Lower leg skin (tissue), 4 donors: ENCODE measurements at places on chromosomes 3 and 15. TPM values are rescaled to one million over a fixed set of nuclear protein-coding genes. Genes with fewer than 3 reads are reported as not detected.

PLSCR5 gene
- total RNA-seq, result not detected

SCAANT1 gene
- total RNA-seq, result not detected

GRCh38 chr3:116019254-116019763, 396.0 kb downstream of the GAP43 start:
- DNase-seq, result no peak

DNA sequence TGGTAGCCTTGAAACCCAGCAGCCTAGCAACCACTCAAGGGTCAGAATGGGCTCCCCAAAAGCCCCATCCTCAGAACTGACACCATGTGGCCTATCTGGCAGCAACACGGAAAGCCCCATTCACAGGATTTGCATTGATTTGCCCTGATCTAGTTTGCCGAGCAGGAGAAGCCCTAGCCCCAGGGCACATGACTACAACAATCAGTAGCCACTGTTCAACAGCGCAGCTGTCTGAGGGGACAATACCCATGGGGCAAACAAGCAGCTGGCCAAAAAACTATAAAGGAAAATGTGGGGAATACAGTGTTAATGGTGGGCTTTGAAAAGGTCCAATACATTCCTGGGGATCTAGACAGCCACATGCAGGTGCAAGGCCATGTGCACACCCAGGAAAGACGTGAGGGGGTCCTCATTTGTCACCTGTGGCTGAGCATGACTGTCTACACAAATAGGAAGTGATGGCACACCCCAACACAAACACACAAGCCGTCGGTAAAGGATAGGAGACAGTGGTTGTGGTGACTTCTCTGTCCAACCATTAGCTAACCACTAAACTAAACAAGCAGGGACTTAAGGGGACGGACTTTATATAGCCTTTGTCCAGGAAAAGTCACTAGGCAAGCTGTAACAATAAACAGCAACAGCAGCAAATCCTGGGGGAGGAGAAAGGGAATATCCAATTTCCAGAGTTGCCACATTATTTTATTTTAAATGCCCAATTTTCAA, 113.7 kb downstream of the LRIG1 start:
- no peak for DNase-seq

GRCh38 chr3:110814170-110815007, 257.2 kb upstream of the NECTIN3 start:
- DNase-seq, result no peak

- no peak for DNase-seq
Measured at GRCh38 chr15:95261546-95261945, 1030.2 kb downstream of the MCTP2 start.

TGM4 gene
- total RNA-seq, result 1.3 TPM

NRG4 gene
- total RNA-seq, result 1.3 TPM

GRCh38 chr15:70171256-70171886, 73.7 kb upstream of the TLE3 start:
- no peak for DNase-seq

SLC7A14 gene
- not detected for total RNA-seq

GRCh38 chr15:81117136-81117535, 16.9 kb upstream of the CFAP161 start:
- DNase-seq, result no peak

TRIM42 gene
- total RNA-seq, result not detected

- DNase-seq, result no peak
Measured at GRCh38 chr15:62850318-62850717, 192.2 kb upstream of the TPM1 start.

DNA sequence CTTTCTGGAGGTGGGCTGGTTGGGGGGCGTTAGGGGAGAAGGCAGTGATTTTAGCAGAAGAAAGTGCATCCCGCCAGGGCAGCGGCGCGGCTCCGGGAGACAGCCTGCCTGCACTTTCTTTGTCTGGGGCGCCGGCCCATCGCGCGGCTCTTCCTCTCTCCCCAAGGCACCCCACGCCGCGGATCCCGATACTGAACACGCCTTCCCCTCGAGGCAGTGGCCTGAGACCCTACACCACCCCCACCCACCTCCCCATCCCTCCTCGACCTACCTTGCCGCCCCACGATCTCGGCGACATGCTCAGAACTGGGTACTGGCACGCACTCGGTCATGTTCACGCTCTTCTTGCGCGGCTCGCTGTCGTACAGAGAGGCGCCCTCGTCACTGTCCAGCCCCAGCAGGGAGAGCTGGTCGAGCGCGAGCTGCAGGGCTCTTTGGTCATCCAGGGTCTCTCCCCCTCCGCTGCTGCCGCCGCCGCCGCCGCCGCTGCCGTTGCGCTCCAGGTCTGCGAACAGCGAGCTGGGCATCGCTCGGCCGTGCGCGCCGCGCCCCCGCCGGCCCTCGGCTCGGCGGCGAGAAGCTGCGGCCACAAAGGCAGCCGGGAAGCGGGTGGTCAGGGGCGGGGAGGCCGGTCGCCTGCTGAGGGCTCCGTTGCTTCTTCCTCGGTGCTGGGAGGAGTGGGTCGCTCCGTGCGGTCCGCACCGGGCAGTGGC, 483 bp downstream of the MEX3B start:
- DNase-seq, result peak; percentile 91

DNA sequence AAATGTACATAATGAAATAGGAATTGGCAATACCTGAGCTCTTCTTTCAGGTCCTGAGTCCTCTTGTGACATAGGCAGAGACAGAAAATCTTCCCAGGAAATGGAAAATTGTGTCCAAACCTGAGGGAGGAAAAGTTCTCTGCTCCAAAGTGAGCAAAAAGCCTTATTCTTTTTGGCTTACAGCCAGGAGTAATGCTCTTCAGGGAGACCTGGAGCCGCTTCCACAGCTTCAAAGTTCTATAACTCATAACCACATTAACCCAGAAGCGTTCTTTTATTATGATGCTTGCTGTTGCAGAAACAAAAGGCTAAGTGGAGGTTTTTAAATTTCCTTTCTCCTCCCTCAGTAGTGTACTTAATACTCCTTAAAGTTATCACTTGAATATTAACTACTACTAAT, 633 bp downstream of the IGSF10 start:
- DNase-seq, result no peak

DNA sequence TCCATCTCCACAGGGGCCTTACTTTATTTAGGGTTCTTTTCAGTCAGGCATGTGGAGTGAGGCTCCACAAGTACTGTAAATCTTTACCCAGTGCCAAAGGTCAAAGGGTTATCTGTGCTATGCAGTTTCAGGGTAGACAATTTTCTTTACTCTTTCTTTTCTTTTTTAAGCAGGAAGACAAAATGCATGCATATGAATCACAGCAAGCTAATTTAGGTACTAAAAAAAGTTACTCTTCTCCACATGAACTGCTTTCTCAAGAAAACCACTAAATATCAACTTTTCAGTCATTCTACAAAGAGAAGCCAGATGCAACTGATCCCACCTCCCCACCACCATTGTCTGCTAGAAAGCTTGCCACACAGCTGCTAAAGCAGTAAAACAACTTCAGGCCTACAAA, 73.3 kb upstream of the PYGO1 start:
- DNase-seq, result no peak

ZPLD1 gene
- 1.3 TPM for total RNA-seq

VPS18 gene
- total RNA-seq, result 29.9 TPM

GRCh38 chr15:80595396-80595795, 99.7 kb upstream of the ABHD17C start:
- peak; percentile 81 for DNase-seq

DNA sequence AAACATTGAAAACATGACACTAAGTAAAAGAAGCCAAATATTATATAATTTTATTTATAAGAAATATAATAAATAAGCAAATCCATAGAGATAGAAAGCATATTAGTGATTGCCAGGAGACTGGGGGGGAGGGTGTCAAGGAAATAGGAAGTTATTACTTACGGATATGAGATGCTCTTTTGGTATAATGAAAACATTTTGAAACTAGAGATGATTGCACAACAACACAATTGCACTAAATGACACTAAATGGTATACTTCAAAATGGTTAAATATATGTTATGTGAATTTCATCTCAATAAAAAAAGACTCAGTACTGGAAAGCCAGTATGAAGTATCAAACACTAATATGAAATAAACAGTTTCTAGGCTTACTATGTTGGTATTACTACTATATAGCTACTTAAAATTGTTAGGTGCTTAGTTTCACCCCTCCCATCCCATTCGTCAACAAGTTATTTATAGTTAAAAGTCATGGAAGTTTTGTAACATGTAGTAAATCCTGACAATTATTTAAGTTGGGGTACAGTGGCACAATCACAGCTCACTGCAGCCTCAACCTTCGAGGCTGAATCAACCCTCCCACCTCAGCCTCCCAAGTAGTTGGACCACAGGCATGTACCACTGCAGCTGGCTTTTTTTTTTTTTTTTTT, 43.7 kb downstream of the STAG1 start:
- no peak for DNase-seq

COL6A5 gene
- total RNA-seq, result 0.84 TPM

GRCh38 chr3:128275316-128276145, 122.2 kb downstream of the EEFSEC start:
- DNase-seq, result peak; percentile 73

DNA sequence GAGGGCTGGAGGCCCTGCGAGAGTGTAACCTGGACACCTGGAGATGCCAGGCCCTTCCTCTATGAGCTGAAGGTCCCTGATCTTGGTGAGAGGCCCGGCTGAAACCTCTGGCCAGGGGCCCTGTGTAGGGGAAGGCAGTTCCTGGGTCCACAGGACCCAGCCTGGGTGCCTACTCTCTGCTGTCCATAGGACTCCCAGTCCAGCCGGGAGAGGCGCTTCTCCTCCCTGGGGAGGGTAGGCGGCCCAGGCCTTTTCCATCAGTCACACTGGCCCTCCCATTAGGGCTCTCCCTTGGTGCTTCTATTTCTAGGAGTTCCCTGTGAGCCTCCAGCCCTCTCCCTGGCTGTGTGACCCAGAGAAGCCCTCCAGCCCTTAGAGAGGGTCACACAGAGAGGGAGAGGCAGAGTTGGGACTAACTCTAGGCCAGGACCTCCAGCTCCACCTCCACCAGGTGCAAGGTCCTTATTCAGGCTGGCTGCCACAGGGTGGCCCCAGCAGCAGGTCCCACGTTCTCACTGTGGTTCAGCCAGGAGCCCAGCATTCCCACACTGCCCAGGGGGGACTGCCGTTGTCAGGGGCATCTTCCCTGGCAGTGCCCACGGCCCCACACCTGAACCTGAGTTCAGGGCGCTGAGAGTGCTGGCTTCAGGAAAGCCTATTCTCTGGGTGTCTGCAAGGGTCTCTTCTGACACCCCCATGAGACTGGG, 146.8 kb downstream of the SMAD6 start:
- no peak for DNase-seq

GOLGA8G gene
- total RNA-seq, result 0.10 TPM

GRCh38 chr3:25040748-25041147, 387.3 kb upstream of the RARB start:
- no peak for DNase-seq

DNA sequence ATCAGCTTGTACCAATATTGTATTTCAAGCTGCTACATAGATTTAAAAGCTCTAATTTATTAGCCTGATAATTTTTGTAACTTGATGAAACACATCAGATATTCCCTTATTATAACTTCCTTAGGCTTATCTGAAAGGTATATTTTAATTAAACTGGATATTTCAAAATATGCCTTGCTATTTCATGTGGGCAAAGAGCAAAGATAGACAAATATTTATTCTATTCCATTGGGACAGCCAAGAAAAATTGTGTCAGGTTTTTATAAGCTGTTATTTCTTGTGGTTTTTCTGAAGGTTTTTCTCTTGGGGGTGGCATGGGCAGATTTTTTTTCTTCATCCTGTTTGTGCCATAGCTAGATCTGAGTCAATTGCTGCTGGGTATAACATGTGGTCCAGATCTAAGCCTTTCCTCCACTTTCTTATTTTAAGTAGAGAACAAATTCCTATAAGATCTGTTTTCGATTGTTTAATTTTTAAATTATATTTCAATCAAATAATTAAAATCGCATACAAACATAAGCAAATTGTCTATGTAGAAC, 249.5 kb downstream of the NAALADL2 start:
- no peak for DNase-seq

- no peak for DNase-seq
Measured at GRCh38 chr3:158731486-158731885, 771 bp downstream of the RARRES1 start.

DNA sequence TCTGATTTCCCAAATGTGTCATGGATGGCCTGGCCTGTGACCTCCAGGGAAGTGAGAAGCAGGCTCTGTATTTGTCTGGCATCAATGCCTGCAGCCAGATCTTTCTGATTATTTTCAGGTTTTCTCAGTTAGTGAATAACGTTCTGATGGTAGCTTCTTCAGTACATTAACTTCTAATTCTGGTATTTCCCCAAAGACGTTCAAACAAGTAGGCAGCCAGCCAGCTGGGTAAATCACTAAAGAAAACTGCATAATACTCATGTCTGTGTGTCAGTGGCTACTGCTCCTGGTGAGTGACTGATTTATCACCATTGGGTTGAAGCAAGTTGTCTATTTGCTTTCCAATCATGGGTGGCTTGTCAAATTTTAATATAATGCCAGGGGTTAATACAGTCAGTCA, 162.6 kb upstream of the PFN2 start:
- DNase-seq, result no peak

DNA sequence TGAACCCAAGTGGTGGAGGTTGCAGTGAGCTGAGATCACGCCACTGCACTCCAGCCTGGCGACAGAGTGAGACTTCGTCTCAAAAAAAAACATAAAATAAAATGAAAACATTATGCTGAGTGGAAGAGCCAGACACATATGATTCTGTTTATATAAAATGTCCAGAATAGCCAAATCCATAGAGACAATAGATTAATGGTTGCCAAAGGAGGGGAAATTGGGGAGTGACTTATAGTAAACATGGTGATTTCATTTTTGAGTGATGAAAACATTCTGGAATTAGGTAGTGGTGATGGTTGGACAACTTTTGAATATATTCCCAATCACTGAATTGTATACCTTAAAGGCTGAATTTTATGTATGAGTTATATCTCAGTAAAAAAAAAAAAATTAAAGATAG, 172.0 kb upstream of the BFSP2 start:
- DNase-seq, result no peak

- DNase-seq, result no peak
Measured at GRCh38 chr3:69212411-69213160, 90.2 kb upstream of the LMOD3 start.

GRCh38 chr3:4340411-4341335, 37.5 kb downstream of the SETMAR start:
- DNase-seq, result no peak

TM6SF1 gene
- total RNA-seq, result 2.6 TPM

GRCh38 chr15:91849749-91850161, 3.8 kb upstream of the SLCO3A1 start:
- DNase-seq, result no peak

GRCh38 chr3:72973031-72973723, 23.4 kb upstream of the PPP4R2 start:
- no peak for DNase-seq

DNA sequence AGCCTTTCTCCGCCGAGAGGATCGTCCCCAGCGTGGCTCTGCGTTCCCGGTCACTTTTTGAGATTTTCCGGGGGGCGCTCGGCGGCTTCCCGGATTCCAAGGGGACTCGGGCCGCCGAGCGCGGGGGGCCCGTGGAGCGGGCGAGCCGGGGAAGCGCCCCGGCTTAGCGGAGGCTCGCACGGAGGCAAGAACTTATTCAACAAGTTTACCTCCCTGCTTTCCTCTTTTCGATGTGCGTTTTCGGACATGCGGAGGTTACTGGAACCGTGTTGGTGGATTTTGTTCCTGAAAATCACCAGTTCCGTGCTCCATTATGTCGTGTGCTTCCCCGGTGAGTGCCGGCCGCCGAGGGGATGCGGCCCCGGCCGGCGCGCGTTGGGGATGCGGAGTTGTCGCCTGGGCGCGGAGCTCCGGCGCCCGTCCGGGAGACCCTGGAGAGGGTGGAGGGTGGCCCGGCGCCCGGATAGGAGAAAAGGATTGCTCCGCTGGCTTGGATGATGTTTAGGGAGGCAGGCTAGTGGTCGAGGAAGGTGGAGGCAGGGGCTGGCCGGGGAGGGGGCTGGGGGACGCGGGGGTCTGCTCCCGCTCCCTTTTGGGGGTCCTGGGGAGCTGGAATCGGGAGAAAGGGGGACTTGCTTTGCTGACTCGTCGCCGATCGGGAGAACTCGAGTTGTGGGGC, 810 bp downstream of the PTPRG start:
- DNase-seq, result no peak
